Fibroblast of pulmonary artery (primary cell): ENCODE measurements at places on chromosomes 7 and 10.

DNA sequence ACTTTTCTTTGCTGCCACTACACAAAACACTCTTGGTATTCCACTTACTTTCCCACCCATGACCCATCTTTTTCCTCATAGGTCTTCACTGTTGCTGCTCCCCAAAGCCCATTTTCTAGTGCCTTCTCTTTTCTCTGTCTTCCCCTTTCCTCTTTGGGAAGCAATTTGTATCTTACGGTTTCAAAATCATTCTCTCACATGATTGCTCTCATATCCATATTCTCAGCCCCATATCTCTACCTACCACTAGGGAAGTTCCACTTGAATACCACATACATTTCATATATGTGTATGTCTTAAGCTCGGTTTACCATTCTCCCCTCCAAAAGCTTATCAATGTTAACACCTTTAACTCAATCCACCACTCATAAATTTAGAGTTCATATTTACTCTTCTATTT is 3.2 kb upstream of the UBE2D1 start:
- no peak for DNase-seq

GRCh38 chr10:87558333-87558732 is 53.6 kb downstream of the MINPP1 start:
- no peak for DNase-seq

- DNase-seq: peak; percentile 79
Measured at GRCh38 chr10:124745673-124746072, 1.5 kb upstream of the FAM53B start.

DNA sequence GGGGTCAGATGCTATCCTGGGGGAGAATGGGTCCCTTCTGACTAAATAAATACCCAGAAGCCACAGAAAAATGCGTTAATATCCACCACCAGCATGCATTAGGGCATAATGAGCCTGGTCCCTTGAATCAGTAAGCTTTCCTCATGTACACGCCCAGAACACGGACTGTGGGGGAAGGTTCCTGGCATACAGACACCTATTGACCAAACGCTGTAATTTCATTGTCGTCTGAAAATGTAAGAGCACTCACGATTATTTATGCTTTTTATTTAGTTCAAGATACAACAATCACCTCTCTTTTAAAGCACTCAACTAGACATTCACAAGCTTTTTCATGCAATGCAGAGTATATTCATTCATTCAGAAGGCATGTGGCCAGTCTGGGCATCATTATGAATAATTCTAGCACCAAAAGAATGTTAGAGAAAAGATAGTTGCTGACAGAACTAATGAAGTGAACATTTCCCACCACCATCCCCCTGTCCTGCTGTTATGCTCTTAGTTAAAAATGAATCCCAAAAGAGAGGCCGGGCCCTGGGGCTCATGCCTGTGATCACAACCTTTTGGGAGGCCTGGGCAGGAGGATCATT is 101.0 kb downstream of the SVIL start:
- DNase-seq: no peak

DNA sequence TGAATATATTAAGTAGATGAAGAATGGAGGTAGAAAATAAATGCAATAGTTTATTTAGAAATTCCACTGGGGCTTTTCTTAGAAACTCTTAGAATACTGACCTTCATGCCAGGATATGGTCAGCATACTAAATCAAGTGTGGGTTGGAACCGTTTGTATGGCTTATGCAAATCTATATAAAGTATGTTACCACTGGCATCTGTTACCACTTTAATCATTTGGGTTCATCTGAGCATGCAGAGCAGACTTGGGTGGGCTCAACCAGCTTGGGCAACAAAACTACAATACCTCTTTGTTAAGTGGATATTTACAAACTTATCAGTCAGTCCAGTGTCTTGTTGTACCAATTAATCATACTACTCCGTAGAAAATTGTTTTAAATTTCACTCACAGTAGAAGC is 125.8 kb downstream of the CRPPA start:
- no peak for DNase-seq

GRCh38 chr7:117686311-117686935 is 186.8 kb downstream of the CTTNBP2 start:
- no peak for DNase-seq

GRCh38 chr10:71727105-71727737 is 7.6 kb upstream of the C10orf105 start:
- DNase-seq: no peak

- DNase-seq: no peak
Measured at GRCh38 chr7:123669485-123669884, 13.8 kb downstream of the LMOD2 start.

GRCh38 chr7:152076940-152077933 is 51.8 kb downstream of the GALNT11 start:
- DNase-seq: no peak

DNA sequence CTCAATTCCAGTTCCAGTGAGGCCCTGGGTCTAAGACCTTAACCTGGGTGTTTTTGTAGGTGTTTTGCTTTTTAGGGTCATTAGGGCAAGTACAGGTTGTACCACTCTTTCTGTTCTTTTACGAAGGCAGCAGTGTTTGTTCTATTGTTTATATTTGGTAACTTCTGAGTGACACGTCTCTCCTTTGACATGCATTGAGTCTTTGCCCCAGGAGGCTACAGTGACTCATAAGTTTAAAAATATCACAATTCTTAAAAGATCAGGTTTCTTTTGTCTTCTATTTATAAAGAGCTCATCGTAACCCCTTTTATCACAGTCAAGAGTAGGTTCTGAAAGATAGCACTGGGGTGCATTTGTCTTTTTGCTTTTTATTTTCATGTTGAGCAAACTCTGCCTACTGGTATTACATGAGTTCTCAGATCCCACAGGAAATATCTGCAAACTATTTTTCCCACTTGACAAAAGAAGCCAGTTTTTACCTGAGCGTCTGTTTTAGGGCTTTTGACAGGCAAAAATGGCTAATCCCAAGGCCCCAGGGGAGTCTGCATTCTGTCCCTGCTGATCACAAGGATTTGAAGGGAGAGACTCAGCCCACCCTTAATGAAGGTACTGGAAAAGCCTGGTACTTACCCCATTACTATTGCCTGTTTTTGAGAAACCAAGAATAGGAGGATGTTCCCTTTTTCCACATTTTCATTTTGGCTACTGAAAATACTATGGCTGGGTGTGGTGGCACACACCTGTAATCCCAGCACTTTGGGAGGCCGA is 7.9 kb downstream of the NUDT13 start:
- peak; percentile 46 for DNase-seq

- DNase-seq: no peak
Measured at GRCh38 chr7:30679664-30680063, 2.6 kb downstream of the CRHR2 start.

DNA sequence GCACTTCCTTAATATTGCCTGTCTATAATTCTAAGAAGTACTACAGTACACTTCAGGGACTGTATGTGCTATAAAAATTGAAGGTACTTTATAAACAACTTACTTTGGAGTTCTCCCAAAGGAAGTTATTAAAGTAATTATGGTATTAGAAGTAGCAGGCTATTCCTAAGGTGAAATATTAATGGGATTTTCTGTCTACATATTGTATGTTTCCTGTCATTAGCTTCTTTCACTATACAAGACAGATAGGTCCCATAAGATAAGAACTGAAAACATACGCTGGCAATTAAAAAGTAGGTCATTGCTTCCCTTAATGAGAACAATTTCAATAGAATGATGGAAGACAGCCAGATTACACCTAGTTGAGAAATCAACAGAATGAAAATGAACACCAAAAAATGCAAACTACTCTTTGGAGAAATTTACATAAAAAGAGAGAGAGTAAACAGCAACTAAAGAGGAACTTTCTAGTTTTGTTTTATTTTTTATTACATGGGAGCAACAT is 147.0 kb downstream of the HBP1 start:
- DNase-seq: no peak

GRCh38 chr7:97733276-97734161 is 1.6 kb downstream of the TAC1 start:
- no peak for DNase-seq

- DNase-seq: peak; percentile 22
Measured at GRCh38 chr7:129122751-129123509, 21.6 kb upstream of the TSPAN33 start.

DNA sequence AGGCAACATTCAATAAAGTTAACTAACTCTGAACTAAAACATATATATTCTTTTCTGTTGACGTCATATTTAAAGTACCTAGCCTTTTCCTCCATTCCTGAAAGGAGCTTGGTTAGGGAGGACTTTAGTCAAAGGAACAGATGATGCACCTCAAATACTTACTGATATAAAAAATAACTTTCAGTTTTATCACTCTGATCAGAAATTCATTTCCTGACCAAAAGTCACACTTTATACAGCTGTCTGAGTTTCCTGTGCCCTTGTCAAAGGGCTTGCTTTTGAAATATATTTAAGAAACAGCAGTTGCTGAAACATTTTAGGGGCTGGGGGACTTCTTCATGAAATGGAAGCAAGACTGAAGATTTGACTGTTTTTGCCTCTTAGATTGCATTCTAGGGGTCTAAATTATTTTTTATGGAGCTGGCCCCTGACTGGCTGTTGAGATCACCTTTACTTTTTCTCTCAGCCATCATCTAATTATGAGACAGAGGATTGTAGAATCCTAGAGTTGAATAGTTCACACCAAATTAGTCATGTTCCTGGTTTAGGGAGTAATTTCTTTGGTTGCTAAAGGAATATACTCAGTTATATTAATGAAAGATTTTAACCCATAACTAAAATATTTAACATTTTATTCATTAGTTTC is 46.6 kb downstream of the GLCCI1 start:
- no peak for DNase-seq

- DNase-seq: no peak
Measured at GRCh38 chr10:113121153-113121552, 171.1 kb downstream of the TCF7L2 start.

DNA sequence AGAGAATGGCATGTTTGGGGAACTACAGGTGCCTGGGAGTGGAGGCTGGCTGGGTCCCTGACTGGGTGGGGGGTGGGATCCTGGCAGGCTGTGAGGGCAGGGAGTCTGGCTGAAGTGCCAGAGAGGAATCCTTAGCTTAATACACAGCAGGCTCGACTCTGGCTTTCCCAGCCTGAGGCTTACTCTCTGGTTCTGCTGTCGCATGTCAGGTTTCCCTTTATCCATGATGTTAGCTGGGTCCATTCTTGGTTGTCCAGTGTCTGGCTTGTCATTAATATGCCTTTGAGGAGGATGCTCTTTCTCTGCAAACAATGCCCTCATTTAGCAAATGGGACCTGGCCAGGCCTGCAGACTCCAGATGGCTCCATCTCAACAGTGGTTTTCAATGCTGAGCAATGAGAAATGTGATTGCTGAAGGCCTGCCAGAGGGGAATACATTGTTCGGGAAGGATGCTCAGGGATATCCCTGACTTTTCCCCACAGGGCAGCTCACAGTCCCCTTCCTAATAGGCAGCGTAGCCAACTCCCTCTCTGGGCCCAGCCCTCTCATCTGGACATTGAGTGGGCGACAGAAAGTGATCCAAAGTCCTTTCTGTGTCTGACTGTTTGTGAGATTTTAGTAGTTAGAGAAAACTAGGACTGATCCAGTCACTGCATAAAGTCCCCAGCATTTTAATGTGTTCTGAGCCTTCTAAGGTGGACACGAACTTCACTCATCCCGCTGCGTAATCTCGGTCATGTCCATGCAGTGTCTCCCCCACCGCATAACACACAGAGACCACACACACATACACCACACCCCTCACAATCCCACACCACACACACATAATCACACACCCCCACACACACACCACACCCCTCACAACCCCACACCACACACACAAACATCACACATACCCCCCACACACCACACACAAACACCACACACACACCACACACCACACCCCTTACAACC is 124.9 kb downstream of the ANLN start:
- DNase-seq: no peak

- no peak for DNase-seq
Measured at GRCh38 chr10:94192974-94193373, 169.8 kb downstream of the NOC3L start.

- DNase-seq: peak; percentile 25
Measured at GRCh38 chr10:35940141-35941041, 298.3 kb upstream of the FZD8 start.

- DNase-seq: no peak
Measured at GRCh38 chr7:118061386-118061785, 122.6 kb upstream of the LSM8 start.

DNA sequence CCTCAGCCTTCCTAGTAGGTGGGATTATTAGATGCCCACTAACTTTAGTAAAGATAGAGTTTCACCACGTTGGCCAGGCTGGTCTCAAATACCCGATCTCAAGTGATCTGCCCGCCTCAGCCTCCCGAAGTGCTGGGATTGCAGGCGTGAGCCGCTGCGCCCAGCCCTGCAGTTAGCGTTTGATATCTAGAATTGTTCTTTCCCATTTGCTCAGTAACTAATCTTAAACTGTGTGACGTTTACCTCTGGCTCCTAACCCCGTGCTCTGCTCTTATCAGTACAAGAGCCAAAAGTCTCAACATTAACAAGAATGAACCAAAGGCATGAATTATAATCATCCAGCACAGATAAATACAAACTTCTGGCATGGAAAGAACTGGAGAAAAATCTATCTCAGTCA is 47.4 kb downstream of the IGF2BP3 start:
- DNase-seq: peak; percentile 43

DNA sequence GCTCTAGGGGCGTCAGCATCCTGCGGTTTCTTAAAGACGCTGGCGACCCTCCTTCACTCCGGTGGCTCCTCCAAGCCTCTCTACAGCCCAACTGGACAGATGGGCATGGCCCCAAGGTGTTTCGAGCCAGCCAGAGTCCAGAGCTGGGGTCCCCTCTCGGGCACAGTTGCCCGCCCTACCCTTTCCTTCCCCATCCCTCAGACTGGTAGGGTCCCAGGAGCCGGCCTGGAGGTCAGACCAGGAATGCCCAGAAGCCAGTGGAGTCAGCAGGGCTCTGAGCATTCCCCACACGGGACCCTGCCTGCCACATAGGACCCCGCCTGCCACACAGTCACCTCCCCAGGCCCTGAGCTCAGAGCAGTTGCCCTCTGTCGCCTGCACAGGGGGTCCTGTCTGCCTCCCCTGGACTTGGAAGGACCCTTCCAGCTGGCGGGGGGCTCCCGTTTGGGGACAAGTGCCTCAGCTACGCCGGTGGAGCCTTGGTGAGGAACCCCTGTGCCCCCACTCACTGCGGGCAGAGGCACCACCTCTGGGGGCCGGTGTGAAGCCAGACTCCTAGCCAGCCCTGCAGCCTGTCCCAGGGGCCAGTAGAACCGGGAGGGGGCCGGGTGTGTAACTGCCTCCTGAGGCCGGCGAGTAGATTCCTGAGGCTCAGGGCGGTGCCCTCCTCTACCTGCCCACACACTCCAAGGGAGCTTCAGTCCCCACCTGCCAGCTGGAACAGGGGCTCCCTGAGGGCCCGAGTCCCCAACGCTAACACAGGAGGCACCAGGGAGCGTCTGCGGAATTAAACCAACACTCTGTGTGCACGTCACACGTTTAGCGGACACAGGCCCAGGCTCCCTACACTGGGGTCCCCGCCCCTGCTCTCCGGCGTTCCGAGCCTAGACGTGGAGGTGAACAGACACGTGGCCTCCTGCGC is 19.4 kb upstream of the PDGFA start:
- DNase-seq: no peak
